ENCODE measurements at places on chromosomes 12 and 14.

DNA sequence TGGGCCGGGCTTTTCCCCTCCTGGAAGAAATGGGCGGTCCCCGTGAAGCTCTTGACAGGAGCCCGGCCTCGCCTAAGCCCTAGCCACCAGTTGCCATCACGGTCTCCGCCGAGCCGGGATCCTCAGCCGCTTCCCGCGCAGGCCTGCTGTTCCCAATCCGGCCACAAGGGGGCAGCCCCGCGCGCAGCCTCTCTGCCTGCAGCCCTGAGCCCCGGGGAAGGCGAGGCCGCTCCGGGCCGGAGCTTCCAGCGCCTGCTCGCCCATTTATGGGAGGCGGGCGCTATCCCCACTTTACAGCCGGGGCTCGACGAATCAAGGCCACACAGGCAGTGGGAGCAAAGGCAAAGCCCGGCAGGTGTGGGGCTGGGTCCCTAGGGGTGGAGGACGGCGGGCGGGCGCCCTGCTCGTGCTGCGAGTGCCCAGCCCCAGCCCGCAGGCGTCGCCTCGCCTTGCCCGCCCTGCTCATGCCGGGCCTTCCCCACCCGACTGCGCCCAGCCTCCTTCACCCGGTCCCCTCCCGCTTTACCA is 61.5 kb downstream of the LGMN start:
- DNase-seq = peak; percentile 60

- DNase-seq = no peak
Observed at GRCh38 chr12:5059358-5059757, 15.7 kb downstream of the KCNA5 start.

DNA sequence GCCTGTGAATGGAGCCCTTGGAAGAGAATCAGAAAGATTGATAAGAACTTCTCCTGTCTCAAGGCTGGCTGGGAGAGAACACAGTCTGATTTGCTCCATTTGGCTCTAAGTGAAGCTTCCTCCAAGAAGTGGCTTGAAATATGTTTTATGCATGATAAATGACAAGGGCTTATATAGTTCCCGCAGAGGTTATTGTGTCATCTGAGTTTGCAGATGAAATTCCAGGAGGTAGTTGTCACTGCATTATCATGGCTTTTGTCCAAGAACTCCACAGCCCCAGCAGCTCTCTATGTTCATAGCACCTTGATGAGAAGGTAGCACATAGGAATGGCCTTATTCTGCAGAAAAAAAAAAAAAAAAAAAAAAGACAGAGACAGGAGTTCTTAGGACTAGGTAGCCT is 108.5 kb downstream of the DACT1 start:
- no peak for DNase-seq

- no peak for DNase-seq
Observed at GRCh38 chr12:98224584-98225221, 290.7 kb upstream of the TMPO start.

DNA sequence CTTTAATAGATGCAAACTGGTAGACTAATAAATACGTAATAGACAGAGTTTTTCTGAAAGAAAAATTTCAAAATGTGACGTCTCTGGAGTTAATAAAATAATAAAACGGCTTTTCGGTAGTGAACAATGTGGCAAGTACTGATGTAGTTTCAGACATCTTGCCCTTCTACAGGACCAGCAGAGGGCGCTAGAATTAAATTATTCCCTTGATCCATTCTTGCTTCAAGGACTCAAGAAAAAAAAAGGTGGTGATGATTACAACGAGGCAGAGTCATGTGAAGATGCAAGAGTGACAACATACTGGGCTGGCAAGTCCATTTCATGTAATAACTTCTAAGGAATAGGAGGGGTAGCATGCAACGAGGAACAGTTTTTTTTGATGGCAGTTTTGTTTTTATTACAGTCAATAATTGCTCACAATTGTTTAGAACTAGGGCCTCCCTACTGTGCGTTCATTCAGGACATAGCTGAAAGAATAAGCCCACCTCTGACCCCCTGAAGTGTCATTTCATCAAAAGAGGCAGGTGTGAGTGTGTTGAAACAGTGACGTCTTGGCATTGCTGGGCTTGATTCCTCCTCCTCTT is 101.0 kb upstream of the GZMB start:
- peak; percentile 45 for DNase-seq

DNA sequence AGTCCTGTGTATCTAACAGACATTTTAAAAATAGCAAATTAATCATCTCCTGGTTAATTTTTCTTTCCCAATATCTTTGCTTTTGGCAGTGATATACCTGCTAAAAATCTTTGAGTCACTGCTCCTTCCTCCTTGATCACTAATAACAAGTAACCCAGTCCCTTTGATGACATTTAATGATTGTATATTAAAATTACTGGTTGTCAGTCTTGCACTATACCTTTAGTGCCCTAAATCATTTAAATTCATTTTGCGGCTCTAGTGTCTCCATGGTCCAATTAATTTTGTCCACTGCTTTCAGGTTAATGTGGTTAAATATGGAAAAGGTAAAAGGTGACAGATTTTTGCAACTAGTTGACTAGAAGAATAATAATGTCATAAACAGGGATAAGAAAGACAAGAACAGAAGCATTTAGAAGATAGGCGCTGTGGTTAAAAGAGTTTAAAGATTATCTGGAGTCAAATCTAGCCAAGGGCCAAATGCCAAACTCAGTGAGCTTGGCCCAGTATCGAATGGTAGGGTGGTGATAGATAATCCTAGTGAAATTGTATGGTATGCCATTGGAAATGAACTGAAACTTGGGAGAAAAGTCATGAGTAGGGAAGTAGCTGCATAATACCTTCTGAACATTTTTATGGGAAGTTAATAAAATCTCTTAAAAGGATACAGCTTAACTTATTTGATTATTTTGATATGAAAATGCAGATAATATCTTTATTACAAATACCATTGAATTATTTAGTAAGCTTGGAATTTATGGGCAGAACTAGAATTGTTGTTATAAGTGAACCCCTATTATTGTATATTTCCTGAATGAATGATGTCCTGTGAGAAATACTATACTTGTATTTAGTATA is 115.0 kb downstream of the PCNX1 start:
- DNase-seq = no peak

DNA sequence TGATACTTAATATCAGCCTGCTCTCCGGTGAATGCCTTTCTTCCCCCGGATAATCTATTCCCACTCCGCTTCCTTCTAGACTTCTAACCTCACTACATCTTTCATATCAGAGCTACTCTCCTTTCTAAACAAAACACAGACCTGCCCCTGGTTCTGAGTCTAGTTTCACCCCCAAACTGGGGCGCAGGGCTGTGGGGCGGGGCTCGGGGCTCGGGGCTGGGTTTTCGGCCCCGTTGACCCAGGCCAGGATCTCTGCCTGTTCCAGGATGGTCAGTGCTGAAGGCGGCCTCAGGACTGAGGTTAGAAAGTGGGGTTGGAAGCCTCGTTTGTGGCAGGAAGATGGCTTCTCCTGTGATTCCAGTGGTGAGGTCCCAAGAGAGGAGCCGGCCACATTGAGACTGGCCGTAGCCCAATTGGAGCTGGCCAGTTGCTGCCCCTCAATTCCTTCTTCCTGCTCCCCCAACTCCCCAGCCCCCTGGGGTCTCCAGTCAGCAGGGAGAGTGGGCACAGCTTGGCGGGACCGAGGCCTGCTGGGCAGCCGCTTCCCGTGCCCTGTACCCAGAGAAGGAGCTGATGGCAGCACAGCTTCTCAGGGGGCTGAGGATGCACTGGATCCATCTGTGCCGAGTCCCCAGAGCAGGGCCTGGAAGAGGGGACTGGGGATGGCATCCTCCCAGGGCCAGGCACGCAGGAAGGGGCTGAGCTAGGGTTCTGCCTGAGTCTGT is 52.9 kb downstream of the LRCOL1 start:
- no peak for DNase-seq

- no peak for DNase-seq
Observed at GRCh38 chr12:106733660-106734059, 40.8 kb upstream of the RIC8B start.

DNA sequence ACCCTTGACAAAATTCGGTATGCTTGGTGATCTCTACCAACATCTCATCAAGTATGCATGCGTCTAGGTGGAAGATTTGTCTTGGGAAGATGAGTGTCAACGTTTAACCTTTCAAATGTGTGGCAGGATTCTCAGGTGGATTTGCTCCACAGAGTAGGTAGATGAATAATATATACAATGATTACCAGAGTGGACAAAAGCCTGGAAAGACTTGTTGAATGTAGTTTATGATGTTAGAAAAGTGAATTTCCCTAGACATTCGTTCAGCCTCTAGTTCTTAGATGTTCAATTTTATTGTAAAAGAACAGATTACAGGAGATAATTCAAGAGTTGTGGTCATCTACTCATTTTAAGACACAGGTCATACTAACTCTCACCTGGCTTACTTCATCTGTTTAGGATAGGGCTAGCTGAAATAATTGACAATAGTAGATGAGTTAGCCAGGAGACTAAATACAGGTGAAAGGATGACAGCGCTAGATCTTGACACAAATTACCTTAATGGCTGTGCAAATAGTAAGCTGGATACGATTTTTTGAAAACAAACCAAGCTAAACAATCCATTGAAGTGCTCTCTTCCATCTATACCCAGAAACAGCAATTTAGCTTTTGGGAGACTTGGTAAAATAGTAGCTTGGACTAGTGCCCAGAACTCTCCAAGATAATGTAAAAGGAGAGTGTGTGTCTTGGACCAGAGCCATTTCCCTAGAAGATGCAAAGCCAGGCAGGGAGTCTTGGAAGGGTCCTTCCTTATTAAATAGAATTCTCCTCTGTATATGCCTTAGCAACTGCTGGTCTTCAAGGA is 168.0 kb downstream of the DACT1 start:
- no peak for DNase-seq

- no peak for DNase-seq
Observed at GRCh38 chr14:61455351-61455750, 134.0 kb downstream of the PRKCH start.

DNA sequence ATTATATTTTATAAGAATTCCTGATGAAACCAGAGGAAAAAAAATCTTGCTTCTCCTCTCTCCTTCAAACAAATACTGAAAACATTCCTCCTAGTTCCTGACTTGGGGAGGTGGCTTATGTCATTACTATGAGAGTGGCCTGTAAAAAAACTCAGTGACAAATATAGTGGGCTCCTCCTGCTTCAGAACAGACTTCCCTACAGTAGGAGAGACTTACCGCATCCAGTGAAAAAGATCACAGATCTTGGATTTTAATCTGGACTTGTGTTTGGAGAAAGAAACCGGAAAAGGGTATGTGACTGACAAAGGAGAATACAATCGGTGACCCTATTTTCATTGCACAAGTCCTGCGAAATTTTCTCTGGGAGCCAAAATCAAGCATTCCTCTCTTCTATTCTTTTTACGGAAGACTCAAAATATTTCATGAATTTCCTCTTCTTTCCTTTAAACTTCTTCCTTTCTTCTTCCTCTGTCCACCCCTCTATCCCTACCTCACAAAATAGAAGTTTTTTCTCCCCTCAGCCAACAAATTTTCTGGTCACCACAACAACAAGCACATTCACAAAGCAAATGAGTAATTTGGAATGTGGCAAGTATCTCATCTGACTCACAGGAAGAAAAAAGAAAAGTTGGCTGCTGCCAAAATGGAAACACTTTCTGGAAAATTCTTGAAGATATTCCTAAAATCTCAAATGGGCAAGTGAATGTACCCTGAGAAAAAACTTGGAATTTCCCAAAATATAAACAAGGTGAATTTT is 185.1 kb upstream of the CDKN3 start:
- DNase-seq = no peak

Data from activated CD4-positive, alpha-beta T cell treated with anti-CD3 and anti-CD28 coated beads, Interleukin-2, amount 10 ng/mL, durations not matched to agents 7 days and 5 days (primary cell).